Hematopoietic multipotent progenitor cell (in vitro differentiated cells): ENCODE measurements at places on chromosomes 6 and 20.

DNA sequence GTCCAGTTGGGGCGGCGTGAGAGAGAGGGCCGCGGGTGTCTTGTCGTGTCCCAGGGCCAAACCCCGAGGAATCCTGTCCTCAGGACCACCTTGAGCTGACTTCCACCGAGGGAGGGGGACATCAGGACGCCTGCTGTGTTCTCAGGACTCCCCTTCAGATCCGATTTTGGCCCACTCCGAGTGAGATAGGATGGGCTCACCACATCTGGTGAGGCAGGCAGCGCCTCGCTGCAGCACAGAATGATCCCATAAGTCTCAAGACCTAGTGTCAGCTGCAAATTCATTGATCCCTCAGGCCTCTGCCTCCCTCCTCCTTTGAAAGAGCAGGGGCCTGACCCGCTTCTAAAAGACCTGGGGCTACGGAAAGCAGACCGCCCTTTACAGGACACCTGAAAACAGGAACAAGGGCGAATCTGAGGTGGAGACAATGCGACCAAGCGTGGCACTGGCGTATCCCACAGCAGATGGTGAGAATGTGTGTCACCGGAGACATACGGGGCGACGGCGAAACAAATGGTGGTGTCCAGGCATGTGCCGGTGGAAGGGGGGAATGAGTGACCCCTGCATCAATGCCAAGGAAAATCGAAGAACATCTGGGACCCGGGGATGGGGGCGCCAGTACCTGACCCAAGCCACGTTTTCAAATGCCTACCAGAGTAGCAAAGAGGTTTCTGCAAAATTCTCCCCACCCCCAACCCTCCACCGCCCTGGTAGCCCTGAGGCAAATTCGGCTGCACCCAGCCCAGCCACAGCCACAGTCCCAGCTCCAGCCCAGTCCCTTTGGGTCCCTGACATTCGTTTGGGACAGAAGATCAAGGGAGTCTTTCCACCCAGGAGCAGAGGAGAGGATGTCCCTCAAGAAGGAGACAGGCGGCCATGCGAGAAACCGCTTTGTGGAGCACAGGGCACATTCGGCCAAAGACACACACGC is 162.1 kb upstream of the ZNF337 start:
- DNase-seq: no peak

- DNase-seq: no peak
These were observed 618.6 kb upstream of the FLRT3 start for GRCh38 chr20:14956026-14956425.

GRCh38 chr6:111854683-111855082 is 18.6 kb downstream of the FYN start:
- DNase-seq: no peak

DNA sequence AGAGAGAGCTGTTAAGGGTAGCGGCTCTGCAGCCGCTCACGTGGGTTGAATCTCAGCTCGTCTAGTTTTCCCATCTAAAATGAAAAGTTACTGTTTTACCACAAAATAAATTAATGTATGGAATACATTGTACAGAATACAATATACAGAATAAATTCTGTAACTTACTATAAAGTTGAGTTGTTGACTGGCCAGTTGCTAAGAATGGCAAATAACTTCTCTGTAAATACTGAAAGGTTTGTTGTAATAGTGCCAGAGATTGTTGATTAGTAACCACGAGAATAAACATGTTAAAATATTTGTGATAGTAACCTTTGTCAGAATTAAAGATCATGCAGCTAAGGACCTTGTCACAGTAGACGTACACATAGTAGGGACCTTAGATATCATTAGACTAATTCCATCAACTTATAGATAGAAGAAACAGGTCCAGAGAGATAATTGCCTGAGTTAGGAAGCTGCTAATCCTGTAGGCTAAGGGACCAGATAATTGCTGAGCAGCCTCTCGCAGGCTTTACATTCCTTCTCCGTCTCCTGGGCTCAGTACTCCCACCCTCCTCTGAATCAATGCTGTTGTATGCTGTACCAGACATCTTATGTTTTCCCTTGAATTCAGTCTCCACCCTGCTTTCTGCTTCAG is 544 bp upstream of the NRM start:
- DNase-seq: no peak

- no peak for DNase-seq
These were observed 9.8 kb downstream of the FAM83D start for GRCh38 chr20:38935967-38936407.
